ENCODE measurements at places on chromosomes 16 and 17. TPM values are rescaled to one million over a fixed set of nuclear protein-coding genes. Genes with fewer than 3 reads are reported as not detected.

GRCh38 chr17:8109661-8110455 is 8.5 kb downstream of the ALOXE3 start:
- DNase-seq: peak; percentile 93

DNA sequence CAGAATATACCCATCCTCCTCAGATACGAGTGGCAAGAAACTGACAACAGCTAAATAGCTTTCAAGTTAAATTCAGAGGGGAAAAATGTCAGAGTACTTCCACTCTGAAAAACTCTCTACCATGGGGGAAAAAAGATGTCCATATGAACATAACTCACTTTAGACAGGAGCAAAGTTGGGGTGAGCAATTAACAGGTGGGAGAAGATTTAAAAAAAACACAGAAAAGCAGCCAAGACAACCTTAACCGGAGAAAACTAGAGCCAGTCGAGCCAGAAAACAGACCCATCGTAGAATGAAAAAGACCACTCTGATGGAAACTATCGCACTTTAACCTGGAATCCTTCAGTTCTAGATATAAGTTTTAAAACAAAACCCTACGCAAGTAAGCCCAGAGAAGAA is 833 bp downstream of the TERF2 start:
- DNase-seq: no peak

DNA sequence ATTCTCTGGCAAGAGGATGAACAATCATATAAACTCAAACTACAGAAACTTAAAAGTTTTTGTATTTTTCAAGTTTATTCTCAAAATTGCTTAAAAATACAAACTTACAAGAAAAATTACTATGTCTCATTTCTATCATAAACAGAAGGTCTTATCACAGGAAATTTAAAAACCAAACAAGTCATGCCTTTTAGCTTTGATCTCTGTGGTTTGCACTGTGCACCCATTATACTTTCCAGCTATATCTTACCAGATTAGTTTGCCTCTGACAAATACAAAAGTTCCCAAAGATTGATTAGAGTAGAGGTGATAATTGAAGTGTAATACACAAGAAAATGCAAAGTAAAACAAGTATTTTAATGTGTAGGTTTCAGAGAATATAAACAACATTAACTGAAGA is 117.4 kb downstream of the MYO1D start:
- no peak for DNase-seq

- DNase-seq: no peak
Measured at GRCh38 chr16:50841081-50841886, 99.4 kb downstream of the CYLD start.

Gene MT1G
- 2.7 TPM for total RNA-seq

DNA sequence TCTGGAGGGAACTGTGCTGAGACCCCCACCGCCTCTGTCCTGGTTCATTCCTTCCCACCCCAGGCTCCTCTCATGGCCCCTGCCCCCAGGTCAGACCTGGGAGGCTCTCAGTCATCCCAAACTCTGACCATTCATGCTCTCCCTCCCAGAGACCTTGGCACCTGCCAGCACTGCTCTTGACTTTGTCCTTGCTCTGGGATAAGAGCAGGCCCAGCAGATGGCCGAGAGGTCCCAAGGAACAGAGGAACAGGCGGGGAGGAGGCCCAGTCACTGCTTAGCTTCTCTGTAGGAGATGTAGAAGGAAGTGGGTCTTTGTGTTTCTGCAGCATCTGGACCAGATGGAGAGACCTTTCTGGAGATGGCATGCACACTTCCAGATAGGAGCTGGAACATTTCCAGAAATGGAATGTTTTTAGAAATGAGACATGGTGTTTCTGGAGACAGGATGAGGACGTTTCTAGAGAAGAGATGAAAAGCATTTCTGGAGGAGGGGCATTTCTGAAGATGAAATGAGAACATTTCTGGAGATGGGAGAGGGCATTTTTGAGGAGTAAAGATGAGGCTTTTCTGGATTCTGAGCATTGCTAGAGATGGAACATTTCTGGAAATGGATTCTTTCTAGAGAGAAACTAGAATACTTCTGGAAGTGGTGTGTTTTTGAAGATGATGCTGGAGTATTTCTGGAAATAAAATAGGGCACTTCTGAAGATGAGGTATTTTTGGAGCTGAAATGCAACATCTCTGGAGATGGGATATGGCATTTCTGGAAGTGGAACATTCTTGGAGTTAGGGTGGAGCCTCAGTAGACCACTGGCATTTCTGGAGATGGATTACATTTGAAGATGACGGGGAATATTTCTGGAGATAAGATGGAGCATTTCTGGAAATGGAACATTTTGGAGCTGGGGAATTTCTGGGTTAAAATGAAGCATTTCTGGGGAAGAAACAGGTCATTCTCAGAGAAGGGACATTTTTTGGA is 55.2 kb downstream of the RAI1 start:
- no peak for DNase-seq

DNA sequence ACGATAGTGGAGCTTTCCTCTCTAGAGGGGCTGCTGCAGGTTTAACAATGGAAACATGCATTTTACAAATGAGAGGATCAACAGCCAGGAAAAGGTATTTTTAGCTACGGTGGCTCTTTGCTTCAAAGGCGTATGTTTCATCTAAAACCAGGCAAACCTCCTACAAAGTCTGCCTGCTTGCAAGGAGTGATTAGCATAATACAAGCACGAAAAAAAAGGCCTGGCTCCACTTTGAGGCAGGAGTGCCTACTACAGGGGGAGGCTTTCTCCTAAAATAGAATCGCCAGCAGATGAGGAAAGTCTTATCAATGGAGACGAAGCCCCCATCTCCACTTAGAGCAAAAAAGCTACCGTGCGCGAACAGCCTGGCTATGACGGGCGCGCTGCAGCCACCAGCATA is 27.1 kb upstream of the MTSS2 start:
- no peak for DNase-seq

Gene RTN4RL1
- 5.1 TPM for total RNA-seq

DNA sequence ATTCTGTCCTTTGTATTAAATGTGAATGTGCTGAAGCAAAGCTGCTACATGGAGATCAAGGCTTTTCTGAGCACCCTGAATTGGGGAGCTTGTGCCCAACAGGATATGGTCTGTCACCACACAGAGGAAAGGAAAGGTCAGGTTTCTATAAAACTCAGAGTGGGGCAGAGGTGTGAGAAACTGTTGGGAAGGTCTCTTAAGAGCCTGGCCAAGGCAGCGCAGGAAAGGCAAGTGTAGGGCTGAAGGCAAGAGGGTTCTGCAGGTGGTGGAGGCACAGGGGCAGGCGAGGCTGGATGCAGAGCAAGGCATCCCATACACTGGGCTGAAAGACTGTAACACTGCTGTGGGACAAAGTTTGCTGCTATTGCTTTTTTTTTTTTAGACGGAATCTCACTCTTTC is 8.1 kb downstream of the COX6A2 start:
- no peak for DNase-seq

DNA sequence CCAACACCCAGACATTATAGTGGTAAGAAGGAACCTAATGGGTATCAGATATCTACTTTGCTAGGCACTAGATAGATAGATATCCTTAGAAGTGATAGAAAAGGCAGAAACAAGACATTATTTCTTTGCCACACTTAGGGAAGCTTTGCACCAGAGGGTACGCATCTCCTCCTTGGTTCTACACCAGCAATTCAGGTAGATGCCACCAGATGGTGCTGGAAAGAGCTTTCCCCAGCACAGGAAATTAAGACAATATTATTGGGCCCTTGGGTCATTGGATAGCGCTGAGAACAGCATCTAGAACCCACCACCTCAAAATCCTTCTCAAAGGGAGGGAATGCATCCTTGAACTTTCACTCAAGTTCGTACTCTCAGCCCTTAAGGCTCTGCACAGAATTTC is 173.8 kb upstream of the CCL2 start:
- DNase-seq: no peak

DNA sequence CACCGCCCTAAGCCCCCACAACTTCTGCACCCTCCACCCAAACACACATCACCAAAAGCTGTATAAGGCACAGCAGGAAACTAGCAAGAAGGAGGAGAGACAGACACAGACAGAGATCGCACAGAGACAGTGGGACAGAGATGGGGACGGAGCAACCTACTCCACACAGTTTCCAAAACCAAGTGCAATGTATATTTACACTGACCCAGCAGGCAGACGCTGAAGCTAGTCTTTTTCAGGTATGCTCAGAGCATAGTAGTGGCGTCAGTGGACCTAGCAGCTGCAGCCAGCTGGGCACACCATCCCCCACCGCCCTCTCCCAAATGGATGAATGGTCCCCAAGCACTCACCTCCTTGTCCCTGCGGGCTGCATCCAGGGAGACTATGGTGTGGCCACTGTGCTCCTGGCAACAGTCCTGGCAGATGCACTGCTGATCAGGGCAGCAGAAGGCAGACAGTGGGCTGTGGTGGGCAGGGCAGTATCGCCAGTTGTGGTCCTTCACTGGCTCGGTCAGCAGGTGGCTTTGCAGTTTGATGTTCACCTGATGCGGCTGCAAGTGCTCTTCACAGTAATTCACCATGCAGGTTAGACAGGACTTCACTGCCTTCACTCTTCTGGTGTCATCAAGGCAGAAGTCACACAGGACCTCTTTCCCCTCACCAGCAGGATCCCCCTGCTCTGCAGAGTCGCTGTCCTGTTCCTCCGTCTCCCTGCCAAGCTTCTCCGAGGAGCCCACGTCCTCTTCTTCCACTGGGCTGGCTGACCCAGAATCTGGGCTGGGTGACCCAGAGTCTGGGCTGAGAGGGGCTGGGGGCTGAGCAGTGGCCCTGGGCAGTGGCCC is 31.5 kb upstream of the FBXW10B start:
- DNase-seq: no peak

Gene CACNA1H
- total RNA-seq: 7.0 TPM
